ENCODE measurements at places on chromosomes 1 and 21.

GRCh38 chr1:116195077-116195868 is 84.1 kb downstream of the MAB21L3 start:
- no peak for DNase-seq

- DNase-seq: peak; percentile 49
These were observed 42.0 kb downstream of the S1PR1 start for GRCh38 chr1:101278845-101279244.

GRCh38 chr1:26482921-26483320 is 10.7 kb downstream of the HMGN2 start:
- no peak for DNase-seq

GRCh38 chr1:202112859-202113689 is 9.6 kb upstream of the GPR37L1 start:
- no peak for DNase-seq

DNA sequence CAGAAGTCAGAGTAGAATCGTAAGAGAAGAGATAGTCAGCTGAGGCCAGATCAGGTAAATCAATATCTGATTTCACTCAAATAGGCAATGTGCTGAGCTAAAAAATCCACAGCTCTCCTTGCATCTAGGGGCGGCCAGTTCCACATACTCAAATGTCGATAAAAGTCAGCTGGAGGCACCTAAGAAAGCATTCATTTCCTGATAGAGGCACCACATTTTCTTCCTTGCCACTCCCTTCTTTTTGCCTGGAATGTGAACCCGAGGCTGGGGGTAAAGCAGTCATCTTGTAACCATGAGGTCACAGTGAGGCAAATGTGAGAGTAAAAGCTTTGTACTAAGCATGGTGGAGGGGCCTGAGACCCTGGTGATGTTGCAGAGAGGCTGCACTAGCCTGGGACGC is 24.2 kb upstream of the CTPS1 start:
- no peak for DNase-seq

DNA sequence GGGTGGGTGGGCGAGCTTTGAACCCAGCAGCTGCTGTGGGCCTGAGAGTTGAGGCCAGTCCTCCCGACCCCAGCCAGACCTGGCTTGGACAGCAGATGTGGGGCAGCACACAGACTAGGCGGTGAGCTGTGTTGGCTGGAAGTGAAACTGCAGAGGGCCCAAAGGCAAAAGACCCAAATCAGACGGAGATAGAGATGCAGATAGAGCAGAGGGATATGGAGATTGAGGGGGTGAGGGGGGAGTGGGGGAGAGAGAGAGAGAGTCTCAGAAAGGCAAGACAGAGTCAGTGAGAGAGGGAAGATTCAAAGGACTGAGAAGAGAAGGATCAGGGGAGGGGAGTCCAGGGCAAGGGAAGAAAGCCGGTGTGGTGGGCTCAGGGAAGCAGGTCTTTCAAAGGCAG is 17.0 kb upstream of the POU3F1 start:
- DNase-seq: no peak

GRCh38 chr1:100443811-100444571 is 91.7 kb downstream of the CDC14A start:
- DNase-seq: peak; percentile 69

DNA sequence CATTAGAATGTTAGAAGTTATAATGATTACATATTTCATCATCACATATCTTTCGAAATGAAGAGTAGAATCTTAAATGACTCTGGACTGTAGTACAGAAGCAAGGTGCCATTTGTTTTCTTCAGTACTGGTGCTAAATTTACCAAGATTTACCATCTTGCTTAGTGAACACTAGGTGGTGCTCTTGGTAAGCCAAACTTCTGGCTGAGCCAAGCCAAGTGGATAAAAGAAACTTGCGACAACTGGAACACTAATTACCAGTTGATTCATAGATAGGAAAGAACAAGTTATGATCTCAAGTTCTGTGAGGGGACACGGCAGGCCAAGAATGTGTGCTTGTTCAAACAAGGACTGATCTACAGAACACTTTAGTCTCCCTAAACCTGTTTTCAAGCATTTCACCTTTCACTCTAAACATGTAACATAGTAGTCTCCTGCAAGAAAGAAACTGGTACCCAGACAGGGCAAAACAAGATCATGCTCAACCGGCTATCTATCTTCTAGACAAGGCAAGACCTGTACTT is 19.8 kb downstream of the SPRTN start:
- peak; percentile 71 for DNase-seq

DNA sequence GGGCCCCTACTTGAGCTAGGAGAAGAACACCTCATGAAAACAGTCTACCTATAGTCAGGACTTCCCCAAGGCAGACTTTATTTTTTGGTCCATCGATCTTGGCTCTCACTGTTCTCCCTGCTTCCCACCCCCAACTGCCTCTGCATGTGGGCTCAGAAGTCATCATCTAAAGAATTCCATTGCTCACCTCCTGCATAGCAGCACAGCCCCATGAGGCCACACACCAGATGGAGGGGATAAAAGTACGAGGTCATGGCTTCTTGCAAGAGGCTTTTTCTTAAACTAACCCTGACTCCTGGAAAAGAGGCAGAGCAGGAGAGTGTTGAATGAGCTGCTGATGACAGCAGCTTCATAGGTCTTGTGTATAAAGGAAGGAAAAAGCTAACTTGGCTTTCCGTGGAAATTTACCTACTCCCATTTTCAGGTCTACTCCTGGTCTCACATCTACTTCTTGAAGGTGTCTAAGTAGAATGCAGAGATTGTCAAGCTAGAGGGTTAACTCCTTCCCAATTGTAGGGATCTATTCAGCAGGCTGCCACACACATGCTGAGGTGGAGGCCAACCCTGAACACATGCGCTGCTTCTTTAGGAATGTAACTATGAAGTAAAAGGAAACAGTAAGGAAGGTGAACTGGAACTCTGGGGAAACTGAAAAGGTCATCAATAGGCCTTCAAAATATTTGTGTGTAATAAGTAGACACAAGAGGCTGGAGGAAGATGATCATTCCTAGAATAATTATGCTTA is 18.7 kb downstream of the WNT2B start:
- no peak for DNase-seq

All from CD4-positive, alpha-beta T cell treated with Interleukin-10 for 1 hour (primary cell).